ENCODE measurements at places on chromosomes 3 and 15.
A peak's percentile ranks its signal among the peaks of the same experiment; 100 is the strongest.

- no peak for DNase-seq
These were observed 46.6 kb upstream of the RASGRP1 start for GRCh38 chr15:38611228-38611627.

GRCh38 chr3:24310887-24311286, 183.8 kb downstream of the THRB start:
- no peak for DNase-seq

- no peak for DNase-seq
These were observed 48.8 kb downstream of the EXOG start for GRCh38 chr3:38544926-38545325.

DNA sequence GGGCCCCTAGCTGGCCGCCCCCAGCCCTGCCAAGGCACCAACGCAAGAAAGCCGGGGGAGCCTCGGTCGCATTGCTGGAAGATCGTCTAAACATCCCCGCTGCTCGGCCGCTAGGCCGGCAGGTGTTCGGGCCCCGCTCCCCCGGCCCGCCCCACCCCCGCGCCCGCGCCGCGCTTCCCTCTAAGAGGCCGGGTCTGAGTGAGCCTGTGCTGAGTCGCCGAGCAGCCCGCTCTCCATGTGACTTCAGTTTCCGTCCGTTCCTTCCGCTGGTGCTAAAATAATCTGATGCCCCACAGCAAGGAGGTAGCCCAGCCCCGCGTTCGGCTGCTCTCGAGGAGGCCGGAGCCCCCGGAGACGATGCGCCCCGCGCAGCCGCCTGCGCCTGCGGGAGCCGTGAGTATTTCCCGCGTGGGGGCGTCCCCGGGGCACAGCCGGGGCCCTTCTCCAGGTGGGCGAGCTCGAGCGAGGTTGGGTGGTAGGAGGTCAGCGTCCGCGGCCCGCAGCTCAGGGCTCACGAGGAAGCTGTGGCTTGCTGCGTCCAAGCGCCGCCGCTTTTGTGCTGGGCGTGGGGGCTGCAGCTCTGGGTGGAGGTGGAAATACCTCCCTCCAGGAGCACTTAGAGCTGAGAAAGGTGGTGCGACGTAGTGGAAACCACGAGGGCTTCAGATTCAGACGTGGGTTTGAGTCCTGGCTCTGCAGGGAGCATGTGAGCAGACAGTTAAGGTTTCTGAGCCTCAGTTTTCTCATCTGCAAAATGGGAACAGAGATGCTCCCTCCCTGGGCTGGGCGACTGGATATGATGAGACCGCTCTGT, at the start of gene NRROS:
NRROS (plus strand) TSS at position 212 of the 814 bp plus-strand sequence. CDS start 14,846 bp downstream, outside the sequence.
- DNase-seq = peak; percentile 54

- DNase-seq = no peak
These were observed 50.1 kb downstream of the RYR3 start for GRCh38 chr15:33360886-33361285.

- no peak for DNase-seq
These were observed 59.1 kb downstream of the DNASE1L3 start for GRCh38 chr3:58151637-58152036.

- DNase-seq = no peak
These were observed 76.5 kb downstream of the OTOL1 start for GRCh38 chr3:161573136-161573535.

GRCh38 chr15:55990516-55990915, 2.9 kb downstream of the NEDD4 start:
- DNase-seq = no peak

GRCh38 chr3:120418866-120419490, 31.8 kb downstream of the FSTL1 start:
- DNase-seq = peak; percentile 68

- no peak for DNase-seq
These were observed 3.9 kb upstream of the CIDEC start for GRCh38 chr3:9883706-9884554.

DNA sequence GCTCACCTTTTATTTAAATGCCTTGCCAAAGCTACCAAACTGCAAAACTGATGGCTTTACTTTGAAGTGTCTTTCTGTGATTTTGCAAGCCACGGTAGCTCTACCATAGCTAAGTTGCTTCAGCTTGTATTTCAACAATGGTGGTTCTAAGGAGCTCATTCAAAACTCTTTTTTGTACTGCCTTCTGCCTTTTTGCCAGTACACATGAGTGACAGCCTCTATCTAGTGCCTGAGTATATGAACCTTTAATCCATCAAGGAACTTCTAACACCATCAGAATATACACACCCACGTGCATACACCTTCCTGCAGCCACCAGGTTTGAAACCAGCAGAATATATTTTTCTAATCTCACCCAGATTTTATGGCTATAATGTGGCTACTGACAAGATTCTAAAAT, 10.4 kb upstream of the NR2F2 start:
- no peak for DNase-seq

GRCh38 chr15:96693515-96693914, 363.0 kb downstream of the NR2F2 start:
- DNase-seq = no peak

DNA sequence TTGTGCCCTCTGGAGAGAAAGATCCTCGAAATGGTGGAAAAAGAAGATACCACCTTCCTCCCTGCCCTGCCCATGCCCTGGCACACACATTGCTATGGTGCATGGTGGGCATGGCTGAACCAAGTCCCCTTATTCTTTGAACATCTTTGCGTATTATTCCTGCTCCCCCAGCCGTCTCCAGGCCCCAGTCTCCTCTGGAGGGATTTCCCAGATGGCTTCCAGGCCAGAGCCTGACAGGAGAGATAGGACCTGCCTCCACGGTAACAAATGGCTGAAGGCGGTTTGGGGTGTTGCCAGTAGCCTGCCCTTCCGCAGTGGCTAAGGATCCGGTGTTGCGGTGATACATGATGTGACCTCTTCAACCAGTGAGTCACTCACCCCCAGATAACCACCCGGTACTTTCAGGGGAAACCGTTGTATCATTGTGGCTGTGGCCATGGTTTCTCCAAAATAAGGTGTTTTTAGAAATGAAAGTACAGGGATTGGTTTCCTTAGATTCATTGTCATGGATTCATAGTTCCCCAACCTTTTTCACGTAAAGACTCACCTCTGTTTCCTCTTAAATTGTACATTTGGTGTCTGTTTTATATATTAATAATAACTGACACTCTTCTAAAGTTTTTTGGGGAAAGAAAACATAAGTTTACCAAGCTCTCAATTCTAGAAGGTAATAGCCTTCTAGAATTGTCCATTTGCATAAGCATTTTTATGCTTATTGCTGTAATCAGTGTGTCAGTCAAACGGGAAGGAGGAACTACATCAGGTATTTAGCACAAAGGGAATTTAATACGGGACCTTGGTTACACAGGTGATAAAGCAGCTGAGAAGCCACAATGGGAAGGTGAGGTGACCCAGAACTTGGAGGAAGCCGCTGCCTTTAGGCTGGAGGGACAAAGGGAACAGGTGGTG, 25.9 kb downstream of the SMAD3 start:
- DNase-seq = no peak

- DNase-seq = no peak
These were observed 35.3 kb upstream of the SNRPN start for GRCh38 chr15:24919446-24919845.

- no peak for DNase-seq
These were observed 497.8 kb downstream of the NAALADL2 start for GRCh38 chr3:175356899-175357324.

- DNase-seq = no peak
These were observed 69.8 kb downstream of the ISG20 start for GRCh38 chr15:88708655-88709054.

GRCh38 chr15:65146438-65146837, 12.8 kb upstream of the PDCD7 start:
- DNase-seq = no peak

GRCh38 chr3:62011666-62012065, 361.7 kb downstream of the FEZF2 start:
- DNase-seq = no peak

DNA sequence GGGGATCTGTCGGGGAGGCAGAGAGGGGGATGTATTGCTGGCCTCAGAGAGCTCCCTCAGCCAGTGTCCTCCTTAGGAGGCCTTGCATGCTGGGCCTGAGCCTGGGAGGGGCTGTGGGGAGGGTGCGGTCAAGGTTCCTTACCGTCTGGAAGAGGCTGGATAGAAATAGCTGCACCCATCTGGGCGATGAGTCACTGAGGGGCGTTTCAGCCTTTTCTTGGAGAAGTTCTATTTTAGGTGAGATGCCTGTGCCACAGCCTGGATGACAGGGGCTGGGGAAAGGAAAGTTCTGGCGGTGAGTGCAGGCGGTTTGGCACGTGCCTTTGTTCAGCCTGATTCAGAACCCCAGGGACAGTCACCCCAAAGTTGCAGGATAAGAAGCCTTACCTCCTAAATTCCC, 35.7 kb upstream of the APEH start:
- DNase-seq = no peak

- DNase-seq = no peak
These were observed 1.4 kb upstream of the ATP13A3 start for GRCh38 chr3:194488055-194488742.

DNA sequence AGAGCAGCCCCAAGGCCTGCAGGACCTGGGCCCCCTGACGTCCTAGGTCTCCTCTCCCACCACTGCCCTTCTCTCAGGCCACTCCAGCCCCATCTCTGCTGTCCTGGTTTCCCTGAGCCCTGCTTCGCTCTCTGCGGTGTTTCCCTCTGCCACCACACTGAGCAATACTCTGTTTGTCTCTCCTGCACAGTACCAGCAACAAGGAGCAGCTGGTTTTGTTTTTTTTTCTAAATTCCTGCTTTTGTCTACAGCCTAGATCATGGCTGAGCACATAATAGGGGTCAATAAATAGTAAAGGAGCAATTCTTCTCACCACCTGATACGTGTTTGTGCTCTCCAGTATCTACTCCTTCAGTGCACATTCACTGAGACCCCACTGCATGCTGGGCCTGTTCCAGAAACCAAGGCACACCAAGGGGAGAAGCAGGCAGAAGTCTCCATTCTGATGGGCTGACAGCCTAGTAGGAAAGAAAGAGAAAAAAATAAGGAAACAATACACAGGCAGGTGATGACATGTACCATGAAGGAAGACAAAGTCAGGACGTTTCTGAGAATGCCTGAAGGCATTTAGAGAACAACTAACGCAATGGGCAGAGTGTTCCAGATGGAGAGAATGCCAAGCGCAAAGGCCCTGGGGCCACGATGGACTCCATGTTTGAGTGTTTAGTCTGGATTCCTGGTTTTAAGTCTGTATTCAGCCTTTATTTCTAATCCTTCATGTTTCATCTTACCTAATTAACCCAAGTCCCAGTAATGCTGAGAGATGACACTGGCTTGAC, 6.0 kb upstream of the ACAD9 start:
- DNase-seq = no peak

GRCh38 chr3:119302697-119303551, 8.7 kb downstream of the ARHGAP31 start:
- no peak for DNase-seq

DNA sequence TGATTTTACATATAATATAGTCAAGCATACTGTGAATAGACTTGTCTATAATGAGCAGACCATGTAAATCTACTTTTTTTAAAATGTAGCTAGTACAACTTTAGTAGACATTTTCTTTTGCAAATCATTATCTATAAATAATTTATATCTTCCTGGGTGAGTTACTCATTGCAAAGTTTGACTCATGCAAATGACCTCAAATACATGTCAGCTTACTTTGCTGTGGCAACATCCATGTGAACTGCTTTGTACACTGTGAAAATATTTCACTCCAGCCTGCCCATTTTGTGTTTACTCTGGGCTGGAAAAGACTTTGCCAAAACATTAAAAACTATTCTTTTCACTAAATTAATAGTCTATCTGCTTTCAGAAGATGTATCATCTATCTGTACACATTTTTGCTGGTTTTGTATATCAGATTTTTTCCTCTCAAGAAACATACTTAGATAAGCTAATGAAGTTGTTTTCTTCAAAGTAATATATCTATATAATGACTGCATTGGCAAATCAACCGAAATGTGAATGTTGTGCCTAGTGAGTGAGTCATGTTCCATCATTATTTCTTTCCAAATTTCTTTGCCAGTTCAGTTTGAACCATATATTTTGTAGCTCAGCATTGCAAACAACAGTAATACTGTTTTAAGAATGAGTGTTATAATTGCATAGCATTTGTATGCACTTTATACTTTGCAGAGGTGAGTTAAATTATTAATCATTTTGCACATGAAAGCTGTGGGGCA, 26.5 kb downstream of the IGSF10 start:
- no peak for DNase-seq

- peak; percentile 45 for DNase-seq
These were observed 328.4 kb upstream of the NECTIN3 start for GRCh38 chr3:110743202-110743601.

GRCh38 chr15:84824260-84825007, 7.3 kb downstream of the ALPK3 start:
- DNase-seq = no peak

- no peak for DNase-seq
These were observed 71.9 kb downstream of the FBLN2 start for GRCh38 chr3:13620776-13621365.

GRCh38 chr3:126431103-126431534, 36.4 kb downstream of the CFAP100 start:
- no peak for DNase-seq

DNA sequence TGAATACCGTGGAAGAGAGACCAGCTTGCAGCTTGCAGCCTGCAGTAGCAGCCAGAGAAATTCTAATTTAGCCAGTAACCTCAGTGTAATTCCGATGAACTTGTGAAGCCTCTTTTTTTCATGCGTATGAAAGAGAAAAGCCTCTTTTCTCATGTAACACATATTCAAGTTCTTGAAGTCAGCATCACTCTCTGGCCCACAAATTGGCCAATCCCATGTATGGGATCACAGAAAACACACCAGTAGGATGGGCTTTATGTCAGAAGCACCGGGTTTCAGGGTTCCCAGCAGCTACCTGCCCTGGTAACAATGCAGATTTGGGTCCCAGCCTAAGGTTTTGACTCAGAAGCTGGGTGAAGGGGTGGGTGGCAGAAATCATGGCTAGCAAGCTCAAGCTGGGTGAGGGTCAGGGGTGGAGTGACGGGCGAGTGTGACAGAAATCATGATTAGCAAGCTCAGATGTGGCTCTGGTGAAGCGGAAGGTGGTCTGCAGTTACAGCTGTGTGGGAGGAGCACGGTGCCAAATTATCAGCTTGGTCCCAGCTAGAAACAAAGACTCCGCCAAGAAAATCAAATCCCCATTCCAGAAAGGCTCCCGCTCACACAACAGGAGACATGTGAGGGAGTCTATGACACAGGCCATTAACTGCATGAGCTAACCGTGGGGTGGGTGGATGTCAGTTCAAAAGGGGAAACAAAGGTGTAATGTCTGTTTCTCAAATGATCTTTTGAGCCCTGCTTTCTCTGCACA, 86.6 kb downstream of the SNRK start:
- no peak for DNase-seq

DNA sequence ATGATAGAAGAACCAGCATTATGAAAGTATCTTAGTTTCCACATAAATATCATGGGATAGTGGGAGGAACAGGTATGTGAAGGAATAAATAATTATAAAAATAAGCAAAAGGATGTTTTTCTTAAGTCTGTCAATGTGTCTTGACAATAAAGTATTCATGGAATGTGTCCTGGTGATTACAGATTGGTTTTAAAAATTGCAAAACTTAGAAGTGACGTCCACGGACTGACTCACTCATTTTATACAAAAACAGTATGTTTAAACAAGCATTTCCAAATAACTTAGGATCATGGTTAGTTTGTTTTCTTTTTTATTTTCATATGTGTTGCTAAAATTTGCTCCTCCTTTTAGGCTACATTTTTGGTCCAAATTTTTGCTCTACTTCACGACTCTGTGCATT, 687.0 kb upstream of the NECTIN3 start:
- no peak for DNase-seq

GRCh38 chr3:74624301-74624700, 9.8 kb upstream of the CNTN3 start:
- DNase-seq = no peak
